NK-92 treated with Interleukin-12 subunit alpha and Interleukin-12 subunit beta, amount 100 ng/mL, for 24 hours (cell line): ENCODE measurements at places on chromosomes 7 and 10.
A peak's percentile ranks its signal among the peaks of the same experiment; 100 is the strongest.

- no peak for DNase-seq
Measured at GRCh38 chr10:75236178-75236825, 545 bp upstream of the COMTD1 start.

DNA sequence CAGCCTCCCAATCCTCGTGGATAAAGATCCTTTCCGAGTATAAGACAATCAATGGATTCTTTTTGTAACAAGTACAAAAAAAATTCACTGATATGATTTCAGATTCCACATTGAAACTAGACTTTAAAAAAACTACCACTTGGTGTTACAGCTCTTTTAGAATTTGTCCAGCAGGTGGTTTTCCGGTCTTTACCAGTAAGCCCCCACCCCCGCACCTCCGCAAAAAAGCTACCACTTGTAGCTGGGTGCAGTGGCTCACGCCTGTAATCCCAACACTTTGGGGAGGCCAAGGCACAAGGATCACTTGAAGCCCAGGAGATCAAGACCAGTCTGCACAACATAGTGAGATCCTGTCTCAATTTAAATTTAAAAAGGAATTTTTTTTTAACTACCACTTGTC, 19.8 kb downstream of the IGF2BP3 start:
- no peak for DNase-seq

DNA sequence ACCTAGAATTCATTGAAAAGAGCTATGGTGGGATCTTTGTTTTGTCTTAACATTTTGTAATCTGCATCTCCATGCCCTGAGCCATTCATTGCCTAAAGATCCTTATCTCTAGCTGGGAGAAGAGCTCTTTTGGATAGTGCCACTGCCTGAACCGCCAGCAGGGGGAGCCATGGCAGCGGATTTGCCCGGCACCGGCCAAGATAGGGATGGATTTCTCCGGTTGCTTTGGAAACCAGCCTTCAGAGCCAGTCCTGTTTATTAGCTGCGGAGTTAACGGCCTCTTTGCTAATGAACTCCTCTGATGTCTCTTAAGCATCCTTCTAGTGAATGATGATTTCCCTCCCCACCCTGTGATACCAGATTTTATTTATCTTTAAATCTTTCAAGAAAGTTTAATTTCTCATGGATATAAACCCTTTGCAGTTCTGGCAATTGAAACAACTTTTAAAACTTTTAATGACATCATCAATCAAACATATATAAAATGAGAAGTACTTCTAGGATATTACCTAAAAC, 58.2 kb upstream of the LYZL2 start:
- peak; percentile 6 for DNase-seq

- DNase-seq, result no peak
Measured at GRCh38 chr10:44013981-44014380, 365.3 kb upstream of the ZNF32 start.

- DNase-seq, result no peak
Measured at GRCh38 chr10:72490951-72491350, 134.9 kb downstream of the MICU1 start.
